Stimulated activated naive CD4-positive, alpha-beta T cell treated with Interleukin-2 at 50 U/mL for 16 hours (primary cell): ENCODE measurements at places on chromosomes 1 and 21.

- no peak for DNase-seq
Measured at GRCh38 chr1:19046972-19047731, 90.7 kb upstream of the IFFO2 start.

GRCh38 chr1:15028102-15028501 lies 125.4 kb upstream of the TMEM51 start:
- DNase-seq, result no peak

- no peak for DNase-seq
Measured at GRCh38 chr1:207128336-207128921, 24.4 kb downstream of the C4BPA start.

DNA sequence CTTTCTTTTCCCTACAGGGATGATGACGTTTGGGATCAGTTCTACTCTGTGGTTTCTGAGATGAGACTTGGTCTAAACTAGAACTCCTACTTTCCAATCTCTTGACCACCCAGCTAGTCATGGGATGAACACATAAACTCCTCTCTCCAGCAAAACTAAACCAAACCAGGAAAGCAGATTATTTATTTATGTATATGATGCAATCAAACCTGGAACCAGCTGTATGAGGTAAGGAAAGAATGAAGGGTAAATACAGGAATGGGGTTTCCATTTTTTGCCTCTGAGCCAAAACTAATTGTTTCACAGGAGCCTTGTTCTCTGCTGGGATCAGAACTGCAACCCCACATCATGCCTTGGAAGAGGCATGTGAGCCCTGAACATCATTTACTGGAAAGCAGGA lies 3.3 kb upstream of the AGT start:
- DNase-seq, result no peak

DNA sequence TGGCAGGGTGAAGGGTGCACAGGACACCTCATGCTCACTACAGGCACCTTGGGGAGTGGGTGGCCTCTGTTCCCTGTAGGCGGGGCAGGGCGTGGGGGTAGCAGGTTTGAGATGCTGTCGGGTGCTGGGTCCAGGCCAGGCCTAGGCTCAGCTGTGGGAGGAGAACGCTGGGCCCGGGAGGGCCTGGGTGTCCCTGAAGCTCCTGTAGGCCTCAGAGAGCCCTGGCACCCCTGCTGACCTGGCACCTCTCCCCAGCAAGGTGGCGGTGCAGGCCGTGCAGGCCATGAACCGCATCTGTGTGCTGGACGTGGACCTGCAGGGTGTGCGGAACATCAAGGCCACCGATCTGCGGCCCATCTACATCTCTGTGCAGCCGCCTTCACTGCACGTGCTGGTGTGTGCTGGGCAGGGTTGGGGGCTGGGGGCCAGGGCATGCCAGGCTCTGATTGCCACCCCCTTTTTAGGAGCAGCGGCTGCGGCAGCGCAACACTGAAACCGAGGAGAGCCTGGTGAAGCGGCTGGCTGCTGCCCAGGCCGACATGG lies 2.5 kb upstream of the GJC2 start:
- DNase-seq, result no peak
